ENCODE measurements at places on chromosomes 6 and 20.

DNA sequence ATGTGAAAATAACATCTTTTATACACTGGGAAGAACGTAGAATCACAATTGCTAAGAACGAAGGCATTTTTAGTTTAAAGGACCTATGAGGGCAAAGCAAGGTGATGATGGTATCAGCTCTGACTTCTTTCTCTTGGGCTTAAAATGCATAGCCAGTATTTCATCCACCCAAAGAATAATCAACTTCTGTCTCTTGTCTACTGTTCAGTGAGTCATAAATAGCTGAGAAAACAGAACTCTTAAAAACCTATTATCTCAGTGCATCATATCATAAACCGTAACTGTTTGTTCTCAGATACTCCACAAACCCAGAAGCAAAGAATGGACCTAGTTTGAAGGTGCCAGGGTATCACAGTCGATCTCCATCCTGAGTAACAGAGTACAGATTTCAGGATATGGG lies 5.2 kb downstream of the PHF10 start:
- DNase-seq: no peak

DNA sequence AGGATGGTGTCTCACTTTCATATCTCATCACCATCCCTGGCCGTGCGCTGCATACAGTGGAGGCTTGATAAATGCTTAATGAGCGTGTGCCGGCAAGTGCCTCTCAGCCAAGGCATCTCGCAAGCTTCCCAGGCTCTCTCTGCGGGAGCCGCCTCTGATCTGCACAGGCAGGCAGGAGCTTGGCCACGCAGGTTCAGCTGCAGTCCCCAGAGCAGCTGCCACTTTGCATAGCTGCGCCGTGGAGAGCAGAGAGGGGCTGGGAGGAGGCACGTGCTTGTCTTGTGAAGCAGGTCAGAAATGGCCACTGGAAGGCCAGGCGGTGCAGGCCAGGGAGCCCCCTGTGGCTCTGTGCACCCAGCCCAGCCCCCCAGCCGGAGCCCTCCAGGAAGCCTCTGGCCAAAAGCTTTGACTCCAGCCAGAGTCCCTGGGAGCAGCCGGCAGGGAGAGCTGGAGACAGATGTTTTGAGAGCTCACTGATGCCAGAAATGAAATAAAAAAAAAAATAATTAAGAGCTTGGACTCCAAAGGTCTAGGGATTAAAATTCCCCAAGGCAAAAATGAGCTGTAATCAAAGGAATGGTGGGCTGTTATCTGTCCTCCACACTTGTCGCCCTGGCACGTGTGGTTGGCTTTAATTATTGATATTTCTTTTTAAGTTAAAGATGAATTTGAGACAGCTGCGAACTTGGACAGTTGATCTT lies 377.0 kb downstream of the CDH4 start:
- no peak for DNase-seq

- DNase-seq: no peak
Observed at GRCh38 chr6:30707281-30707850, 9.7 kb downstream of the MDC1 start.

DNA sequence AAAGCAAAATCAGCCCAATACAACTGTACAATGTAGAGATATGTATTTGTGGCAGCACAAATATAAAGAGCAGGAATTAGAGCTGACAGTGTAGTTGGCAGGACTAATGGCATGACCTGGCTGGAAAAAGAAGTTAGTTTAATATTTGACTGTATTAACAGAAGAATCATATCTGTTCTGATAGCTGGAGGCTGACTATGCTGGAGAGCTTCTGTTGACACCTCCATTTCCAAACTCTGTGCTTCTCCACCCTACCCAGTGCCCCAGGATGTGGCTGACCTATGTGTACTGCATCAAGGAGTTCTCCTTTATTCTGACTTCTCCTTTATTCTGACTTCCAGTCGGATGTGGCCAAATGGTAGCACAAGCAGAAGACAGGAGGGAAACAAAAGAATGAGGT lies 299.3 kb downstream of the PKHD1 start:
- no peak for DNase-seq
